ENCODE measurements at places on chromosomes 7 and 10.

DNA sequence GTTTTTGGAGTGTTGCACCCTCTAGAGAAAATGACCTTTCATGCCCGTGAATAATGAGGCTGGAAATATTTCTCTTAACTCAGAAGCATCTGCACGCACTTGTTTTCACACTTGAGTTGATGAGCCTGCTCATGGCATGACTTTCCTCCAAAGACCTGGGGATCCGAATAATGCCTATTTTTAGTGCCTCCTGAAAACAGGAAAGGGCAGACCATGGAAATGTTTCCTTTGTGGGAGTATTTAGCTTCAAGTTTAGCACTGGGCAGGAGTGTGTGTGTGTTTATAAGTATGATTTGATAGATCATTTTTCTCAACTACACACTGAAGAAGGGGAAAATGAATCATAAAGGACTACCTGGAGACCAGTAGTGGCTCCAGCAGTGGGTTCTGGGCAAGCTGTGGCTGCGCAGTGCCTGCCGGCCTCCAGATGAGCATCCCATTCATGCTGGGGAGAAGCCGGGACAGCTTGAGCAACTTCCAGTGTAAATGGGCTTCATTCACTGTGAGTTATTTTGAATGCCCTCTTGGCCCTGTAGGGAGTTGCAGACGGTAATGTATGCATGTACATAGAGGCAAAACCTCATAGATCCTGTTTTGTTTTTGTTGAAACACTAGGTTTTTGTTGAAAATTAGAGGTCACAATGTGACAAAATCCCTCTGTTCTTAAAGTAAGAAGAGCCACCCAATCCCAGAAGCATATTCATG lies 117.8 kb upstream of the INSYN2A start:
- no peak for DNase-seq

- DNase-seq: no peak
Measured at GRCh38 chr10:12720217-12720981, 281.1 kb downstream of the CCDC3 start.

GRCh38 chr7:43649755-43650274 lies 66.9 kb downstream of the STK17A start:
- DNase-seq: peak; percentile 74

DNA sequence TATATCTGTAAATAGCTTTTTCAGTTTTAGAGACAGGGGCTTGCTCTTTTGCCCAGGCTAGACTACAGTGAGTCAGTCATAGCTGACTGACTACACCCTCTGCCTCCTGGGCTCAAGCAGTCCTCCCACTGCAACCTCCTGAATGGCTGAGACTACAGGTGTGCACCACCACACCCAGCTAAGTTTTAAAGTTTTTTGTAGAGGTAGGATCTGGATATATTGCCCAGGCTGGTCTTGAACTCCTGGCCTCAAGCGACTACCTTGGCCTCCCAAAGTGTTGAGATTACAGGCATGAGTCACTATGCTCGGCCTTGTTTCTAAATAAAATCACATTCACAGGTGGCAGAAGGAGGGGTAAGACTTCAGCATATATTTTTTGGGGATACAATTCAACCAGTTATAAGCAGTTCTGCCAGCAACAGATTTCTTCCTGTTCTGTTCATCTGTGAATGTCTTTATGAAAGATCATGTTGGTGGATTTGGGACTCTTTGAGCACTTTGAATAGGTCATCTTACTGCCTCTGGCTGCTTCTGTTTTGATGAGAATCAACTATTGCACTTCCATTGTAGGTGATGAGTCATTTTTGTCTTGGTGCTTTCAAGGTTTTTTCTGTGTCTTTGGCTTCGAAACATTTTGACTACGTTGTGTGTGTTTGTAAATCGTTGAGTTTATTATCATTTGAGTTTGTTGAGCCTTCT lies 15.7 kb downstream of the RBM33 start:
- DNase-seq: peak; percentile 61

DNA sequence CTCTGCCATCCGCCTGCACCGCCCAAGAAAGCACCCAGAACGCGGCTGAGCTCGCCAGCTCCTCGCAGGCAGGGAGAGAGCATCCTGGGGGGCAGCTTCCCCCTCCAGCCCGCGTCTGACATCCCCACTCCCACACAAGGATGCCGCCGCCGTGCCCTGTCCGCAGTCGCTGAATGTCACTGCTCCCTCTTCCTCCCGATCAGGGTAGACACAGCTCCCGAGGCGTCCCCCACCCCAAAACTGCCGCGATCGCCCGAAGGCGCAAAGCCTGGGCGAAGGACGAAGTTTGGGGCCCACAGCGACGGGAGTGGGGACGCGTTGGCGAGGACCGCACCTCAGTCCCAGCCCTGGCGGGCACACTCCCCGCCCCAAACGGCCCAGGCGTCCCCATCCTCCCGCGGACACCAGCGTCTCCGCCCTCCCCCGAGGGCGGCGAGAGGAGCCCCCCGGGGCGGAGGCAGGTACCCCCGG lies 1.5 kb upstream of the KAT6B start:
- DNase-seq: peak; percentile 60

DNA sequence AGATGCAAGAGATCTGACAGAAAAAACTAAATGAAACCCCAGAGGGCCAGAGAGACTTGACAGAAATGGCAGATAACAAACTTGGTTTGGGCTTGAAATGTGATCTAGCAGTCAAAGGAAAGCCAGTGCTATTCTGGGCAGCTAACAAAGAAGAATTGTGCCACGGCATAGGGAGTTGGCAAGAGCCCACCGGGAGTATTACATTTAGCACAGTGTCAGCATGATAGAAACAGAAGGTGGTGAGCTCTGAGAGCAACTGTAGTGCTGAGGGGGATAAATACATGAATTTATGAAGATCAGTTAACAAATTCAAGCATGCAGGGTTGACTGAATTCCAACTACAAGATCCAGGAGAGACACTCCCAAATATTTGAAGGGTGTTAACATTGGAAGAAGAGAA lies 91.1 kb downstream of the AHCYL2 start:
- no peak for DNase-seq

DNA sequence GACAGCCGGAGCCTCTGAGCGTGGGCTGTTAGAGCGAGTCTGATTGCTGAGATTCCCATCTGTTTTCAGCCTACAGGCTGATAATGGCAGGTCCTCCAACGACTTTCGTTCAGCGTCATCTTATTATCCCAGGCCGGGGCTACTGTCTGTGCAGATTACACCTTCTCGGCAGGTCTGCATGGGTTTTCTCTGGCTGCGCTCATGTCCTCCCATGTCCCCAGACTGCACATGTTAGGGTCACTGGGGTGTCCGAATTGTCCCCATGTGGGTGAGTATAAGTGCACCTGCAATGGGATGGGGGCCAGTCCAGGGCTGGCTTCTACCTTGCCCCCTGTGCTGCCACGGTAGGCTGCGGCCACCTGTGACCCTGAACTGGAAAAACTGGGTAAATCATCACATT lies 257.8 kb downstream of the COBL start:
- DNase-seq: no peak

DNA sequence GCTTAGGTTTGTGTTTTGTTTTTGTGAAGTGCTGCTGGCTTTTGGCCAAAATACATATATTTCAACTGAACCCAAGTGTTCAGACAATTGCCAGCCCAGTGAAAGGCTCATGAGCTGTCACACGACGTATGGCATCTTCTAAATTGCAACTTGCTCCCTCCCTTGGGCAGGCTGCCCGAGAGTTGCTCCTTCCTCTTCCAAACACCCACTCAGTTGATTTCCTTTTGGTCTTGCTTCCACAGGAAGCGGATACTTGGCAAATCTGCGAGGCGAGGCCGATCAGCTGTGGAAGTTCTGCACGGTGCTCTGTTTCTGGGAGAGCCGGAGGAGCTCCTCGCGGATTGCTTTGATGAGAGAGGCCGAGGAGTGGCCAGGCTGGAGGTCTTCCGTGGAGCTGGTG lies 39.6 kb upstream of the ATP6V0A4 start:
- DNase-seq: no peak

- no peak for DNase-seq
Measured at GRCh38 chr10:13956826-13957225, 370.1 kb downstream of the PRPF18 start.

GRCh38 chr7:99002827-99003212 lies 124.5 kb downstream of the TRRAP start:
- no peak for DNase-seq

DNA sequence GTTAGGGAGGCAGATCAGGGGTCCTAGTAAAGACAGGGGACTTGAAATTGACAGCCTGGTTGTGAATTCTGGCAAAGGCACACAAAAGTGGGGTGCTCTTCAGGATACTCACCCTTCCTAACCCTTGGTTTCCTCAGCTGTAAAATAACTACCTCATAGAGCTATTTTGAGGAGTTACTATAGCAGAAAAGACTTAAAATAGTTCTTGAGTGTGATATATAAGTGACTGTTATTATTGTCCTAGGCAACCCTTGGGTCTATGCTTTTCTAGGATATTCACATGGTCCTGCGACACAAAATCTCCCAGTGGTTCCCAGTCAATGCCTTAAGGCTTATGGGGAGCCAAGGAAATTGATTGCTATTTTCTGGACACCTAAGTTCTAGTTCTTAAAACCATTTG lies 98.1 kb upstream of the NAMPT start:
- DNase-seq: no peak

DNA sequence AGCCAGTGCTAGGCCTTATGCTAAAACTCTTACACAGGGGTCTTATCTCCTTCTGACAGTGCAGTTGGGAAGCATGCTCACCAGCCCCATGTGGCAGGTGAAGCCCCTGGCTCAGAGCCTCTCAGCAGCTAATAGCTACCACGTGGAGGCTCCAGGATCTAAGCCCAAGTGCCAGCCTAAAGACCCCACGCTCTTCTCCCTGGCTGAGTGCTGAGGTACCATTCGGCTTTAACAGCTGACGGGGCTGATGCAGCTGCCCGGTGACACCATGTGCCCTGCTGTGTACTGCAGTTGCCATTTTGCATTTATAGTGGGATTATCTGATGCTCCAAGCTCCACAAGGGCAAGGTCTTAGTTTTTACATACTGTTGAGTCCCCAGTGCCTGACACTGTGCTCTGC lies 515.7 kb upstream of the GALNT17 start:
- no peak for DNase-seq

GRCh38 chr7:75638594-75639070 lies 100.1 kb downstream of the HIP1 start:
- DNase-seq: no peak

- DNase-seq: no peak
Measured at GRCh38 chr7:150964593-150965111, 13.5 kb downstream of the KCNH2 start.
